ENCODE measurements at places on chromosomes 3 and 15.

GRCh38 chr3:186841620-186842019 is 890 bp upstream of the ADIPOQ start:
- no peak for DNase-seq

- DNase-seq = peak; percentile 22
These were observed 1.2 kb downstream of the CRABP1 start for GRCh38 chr15:78341057-78341987.

- DNase-seq = no peak
These were observed 40.5 kb upstream of the SIAH2 start for GRCh38 chr3:150803440-150803985.

DNA sequence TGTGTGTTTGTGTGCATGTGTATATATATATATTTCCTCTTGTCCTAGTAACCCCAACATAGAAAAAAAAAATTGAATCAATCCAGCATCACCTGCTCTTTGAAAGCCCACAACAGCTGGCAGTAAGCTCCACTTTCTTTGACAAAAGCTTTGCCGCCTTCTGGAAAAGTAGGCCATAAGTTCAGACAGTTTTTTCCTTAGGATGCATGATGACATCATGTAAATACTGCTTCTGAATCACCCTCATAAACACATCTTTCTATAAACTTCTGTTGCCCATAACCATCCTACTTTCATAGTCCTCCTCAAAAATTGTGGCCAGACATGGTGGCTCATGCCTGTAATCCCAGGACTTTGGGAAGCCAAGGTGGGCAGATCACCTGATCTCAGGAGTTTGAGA is 67.4 kb downstream of the CSNK1G1 start:
- no peak for DNase-seq

DNA sequence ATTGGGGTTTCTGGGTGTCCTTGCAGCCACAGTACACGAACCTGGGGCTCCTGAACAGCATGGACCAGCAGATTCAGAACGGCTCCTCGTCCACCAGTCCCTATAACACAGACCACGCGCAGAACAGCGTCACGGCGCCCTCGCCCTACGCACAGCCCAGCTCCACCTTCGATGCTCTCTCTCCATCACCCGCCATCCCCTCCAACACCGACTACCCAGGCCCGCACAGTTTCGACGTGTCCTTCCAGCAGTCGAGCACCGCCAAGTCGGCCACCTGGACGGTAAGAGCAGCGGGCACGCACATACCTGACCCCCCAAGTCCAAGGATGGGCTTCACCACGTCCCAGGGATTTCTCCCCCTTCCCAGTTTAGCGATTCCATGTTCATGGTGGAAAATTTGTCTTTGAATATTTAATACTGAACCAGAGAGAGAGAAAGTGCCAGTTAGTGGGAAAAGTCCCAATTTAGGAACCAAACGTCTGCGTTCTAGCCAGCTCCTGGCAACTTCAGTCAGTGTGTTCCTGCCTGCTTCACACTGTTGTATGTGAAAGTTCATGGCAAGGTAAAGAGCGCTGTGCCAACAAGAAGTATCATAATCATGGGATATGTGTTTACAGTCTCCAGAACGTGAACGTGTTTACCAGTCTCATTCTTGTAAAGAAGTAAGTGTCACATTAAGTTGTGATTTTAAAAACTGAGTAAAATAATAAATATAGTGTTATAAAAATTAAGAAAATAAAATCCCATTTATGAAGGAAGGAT is 177.2 kb downstream of the TP63 start:
- DNase-seq = no peak

GRCh38 chr15:95295363-95295762 is 1035.1 kb upstream of the NR2F2 start:
- DNase-seq = no peak

DNA sequence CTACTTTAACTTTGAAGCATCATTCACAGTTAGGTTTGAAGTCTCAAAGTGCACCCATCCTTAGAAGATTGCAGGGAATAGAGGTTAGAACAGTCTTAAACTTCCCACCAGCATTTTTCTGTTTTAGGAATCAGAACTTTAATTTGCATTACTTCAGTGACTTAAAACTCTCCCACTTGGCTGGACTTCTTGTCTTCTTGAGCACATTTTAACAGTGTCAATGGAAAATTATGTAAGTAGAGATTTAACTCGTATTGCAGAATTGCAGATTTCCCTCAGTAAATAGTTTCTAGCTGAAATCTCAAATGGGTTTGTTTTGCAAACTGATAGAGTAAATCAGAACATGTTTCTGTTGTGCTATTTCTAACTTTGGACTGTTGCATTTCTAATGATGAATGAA is 369.6 kb downstream of the OTOL1 start:
- no peak for DNase-seq

DNA sequence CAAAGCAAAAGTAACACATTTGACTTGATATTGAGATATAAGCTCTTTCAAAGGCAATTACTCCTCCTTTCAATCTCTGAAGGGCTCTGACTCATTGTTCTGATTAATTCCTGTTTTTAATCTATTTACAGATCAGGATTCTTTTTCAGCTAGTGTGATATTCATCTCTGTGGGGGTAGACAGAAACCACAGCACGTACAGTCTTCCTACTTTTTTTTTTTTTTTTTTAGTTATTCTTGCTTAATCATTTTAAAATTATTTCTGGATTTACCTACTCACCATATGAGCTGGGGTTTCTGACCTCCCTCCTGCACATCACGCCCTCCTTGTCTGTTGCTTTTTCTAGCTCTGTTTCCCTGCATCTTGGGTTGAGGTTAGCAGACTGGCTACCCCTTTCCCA is 1.4 kb downstream of the CNTN3 start:
- DNase-seq = no peak

- no peak for DNase-seq
These were observed 50.6 kb downstream of the CFAP20DC start for GRCh38 chr3:58999134-58999773.

- DNase-seq = no peak
These were observed 2.2 kb upstream of the PIAS1 start for GRCh38 chr15:68051907-68052306.

GRCh38 chr3:62481962-62482361 is 108.6 kb upstream of the FEZF2 start:
- no peak for DNase-seq

GRCh38 chr3:197064771-197065170 is 35.2 kb upstream of the MELTF start:
- DNase-seq = no peak

DNA sequence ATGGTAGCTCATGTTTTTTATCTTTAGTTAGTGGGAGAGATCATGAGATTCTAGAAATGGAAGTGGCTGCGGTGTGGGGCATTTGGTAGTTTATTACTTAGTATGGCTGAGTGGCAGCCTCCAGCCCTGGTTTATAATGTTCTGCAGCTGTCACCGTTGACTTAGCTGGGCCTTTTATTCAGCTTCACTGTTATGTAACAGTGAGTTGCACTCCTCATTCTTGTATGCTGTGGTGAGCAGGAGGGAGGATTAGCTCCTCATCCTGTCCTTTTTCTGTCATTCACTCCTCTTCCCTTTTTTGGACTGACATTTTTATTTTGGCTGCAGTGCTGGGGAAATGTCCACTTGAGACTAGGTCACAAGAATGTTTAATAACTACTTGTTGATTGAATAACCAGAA is 29.5 kb downstream of the RAD54L2 start:
- no peak for DNase-seq

GRCh38 chr15:96180087-96180748 is 150.3 kb upstream of the NR2F2 start:
- no peak for DNase-seq

GRCh38 chr3:195542316-195542697 is 818 bp downstream of the PPP1R2 start:
- DNase-seq = no peak

GRCh38 chr15:71335591-71335990 is 220.3 kb downstream of the THSD4 start:
- no peak for DNase-seq

DNA sequence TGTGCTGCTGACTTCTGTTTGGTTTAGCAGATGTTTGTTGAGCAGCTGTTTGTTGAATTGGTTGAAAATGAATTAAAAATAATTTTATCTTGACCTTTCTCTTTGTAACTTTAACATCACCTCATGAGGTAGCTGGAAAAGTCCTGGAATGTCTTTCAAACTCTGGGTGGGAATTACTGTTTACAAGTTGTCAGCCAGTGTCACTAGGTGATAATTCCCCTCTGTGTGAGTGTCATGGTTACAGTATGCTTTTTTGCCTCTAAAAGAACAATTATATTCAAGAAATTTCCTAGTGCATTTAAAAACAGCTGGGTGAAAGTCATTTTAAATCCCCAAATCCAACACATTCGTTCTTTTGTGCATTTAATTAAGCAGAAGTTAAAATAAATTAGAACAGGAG is 113.2 kb downstream of the PTPRG start:
- DNase-seq = no peak

DNA sequence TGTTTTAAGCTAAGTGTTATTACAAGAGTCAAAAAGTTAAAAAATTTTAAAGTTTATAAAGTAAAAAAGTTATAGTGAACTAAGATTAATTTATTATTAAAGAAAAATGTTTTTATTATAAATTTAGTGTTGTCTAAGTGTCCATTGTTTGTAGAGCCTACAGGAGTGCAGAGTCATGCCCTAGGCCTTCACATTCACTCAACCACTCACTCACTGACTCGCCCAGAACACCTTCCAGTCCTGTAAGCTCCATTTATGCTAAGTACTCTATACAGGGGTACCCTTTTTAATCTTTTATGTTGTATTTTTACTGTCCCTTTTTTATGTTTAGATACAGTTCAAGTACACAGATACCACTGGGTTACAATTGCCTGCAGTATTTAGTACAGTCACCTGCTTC is 37.2 kb downstream of the EEFSEC start:
- no peak for DNase-seq

- no peak for DNase-seq
These were observed 81.9 kb upstream of the PTX3 start for GRCh38 chr3:157354722-157355121.

GRCh38 chr3:80889535-80889934 is 871.9 kb downstream of the GBE1 start:
- DNase-seq = no peak

- DNase-seq = no peak
These were observed 14.2 kb downstream of the LRIG1 start for GRCh38 chr3:66486646-66487045.

DNA sequence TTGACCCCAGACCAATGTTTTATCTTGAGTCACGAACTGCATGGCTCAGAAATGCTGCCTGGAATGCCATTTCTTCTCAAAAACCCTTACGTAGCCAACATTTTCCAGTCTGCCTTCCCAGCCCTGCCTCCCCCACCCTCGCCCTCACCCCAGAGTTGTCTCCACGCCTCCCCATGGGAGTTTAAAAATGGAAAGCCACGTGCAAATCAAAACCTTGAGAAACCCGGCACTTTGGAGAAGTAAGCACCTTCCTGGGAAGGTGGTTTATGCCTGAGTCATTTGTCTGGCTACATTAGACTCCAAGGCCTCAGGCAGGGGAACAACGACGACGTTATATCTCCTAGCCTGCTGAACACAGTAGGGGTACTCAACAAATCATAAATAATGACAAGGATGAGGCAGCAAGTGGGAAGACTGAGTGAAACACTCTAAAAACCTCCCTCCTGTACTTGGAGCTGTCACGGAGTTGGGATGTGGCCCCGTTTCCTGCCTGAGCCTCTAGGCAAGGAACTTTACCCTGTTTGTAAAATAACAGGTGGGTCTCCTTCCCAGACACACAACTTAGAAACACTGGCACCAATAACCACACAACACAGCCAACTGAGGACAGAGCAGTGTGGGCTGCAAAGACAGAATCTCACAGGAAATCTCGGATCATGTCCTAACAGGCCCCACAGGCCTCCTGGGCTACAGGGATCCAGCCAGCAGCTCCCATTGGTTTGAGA is 179.1 kb downstream of the NTRK3 start:
- no peak for DNase-seq

DNA sequence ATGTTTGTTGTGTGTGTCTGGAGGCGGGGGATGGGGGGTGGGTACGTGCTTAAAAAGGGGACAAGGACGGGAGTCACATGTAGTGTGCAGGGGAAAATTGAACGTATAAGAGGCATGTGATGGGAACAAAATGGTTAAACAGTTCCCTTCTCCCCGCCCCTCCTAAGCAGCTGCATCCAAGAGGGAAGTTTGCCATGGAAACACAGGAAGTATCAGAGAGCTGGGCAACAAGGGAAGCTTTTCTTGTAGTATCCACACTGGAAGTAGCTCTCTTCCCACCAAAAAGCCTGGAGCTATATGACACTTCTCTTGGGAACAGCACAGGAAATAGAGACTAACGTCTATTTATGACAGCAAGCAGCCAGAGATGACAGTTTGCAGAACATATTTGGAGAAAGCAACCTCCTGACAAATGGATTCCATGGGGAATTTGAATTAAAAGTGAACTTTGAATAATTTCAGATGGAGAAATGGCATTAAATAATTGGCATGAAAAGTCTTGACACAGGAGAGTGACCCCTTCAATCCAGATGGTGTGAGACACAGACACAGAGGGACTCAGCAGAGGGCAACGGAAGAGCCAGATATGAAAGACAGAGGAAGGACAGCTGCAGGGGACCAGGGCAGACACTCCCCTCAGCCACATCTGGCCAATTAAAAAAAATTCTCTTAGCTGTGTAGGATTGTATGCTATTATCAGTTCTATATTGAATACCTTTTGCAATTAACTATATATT is 294.2 kb upstream of the TBL1XR1 start:
- DNase-seq = no peak

GRCh38 chr3:72274493-72275330 is 489.8 kb upstream of the PROK2 start:
- DNase-seq = no peak

DNA sequence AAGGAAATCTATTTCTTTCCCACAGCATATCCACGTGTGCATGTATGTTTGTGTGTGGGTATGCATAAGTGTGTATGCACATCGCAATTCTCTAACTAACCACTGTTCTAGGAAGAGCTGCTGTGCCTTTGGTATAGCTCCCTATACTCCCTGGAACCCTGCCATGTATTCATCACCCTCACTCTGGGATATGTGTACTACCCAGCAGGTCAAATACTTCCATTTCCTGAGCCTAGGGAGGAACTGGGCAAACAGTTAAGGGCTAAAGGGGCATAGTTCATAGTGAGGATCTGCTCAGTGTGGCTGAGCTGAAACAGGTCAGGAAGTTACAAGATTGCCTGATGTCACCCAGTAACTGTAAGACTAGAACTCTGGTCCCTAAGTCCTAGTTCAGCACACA is 260.4 kb downstream of the RPLP1 start:
- DNase-seq = no peak

GRCh38 chr3:133832802-133833144 is 27.2 kb downstream of the SRPRB start:
- DNase-seq = peak; percentile 20

- DNase-seq = no peak
These were observed 26.7 kb downstream of the ABHD2 start for GRCh38 chr15:89114990-89115389.

Data from cardiac septum (tissue), 1 donor.